ENCODE measurements at places on chromosomes 7 and 10.

DNA sequence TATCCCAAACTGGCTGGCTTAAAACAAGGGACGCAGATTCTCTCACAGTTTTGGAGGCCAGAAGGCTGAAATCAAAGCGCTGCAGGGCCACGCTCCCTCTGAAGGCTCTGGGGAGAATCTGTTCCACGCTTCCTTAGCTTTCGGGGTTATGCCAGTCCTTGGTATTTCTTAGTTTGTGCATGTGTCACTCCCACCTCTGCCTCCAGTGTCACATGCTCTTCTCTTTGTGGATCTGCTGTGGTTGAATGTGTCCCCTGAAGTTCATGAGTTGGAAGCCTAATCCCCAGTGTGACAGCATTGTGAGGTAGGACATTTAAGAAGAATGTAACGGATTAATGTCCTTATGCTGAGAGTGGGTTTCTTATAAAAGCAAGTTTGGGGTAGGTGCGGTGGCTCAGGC, 29.4 kb upstream of the RHEB start:
- DNase-seq = no peak

GRCh38 chr7:99072126-99072525, 71.8 kb downstream of the SMURF1 start:
- no peak for DNase-seq

GRCh38 chr10:45553155-45553554, 119.4 kb downstream of the ZFAND4 start:
- no peak for DNase-seq

GRCh38 chr10:6811153-6811552, 231.1 kb upstream of the PRKCQ start:
- no peak for DNase-seq

DNA sequence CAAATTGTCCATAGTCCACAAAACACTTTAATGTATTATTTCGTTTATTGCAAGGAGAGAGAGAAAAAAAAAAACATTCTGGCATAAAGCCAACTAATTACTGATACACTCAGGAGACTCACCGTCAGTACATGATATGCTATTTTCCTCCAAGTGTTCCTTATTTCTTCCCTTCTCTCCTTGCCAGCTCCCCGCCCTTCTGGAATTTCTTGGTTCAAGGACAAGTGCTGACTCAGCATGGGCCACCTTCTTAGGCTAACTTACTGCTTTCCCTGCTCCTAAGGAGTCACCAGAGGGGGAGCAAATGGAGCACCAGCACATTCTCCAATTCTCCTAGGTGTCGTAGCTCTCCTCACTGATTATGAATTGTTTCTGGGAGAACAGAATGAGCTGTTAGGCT, 133.8 kb upstream of the HDAC9 start:
- DNase-seq = no peak

DNA sequence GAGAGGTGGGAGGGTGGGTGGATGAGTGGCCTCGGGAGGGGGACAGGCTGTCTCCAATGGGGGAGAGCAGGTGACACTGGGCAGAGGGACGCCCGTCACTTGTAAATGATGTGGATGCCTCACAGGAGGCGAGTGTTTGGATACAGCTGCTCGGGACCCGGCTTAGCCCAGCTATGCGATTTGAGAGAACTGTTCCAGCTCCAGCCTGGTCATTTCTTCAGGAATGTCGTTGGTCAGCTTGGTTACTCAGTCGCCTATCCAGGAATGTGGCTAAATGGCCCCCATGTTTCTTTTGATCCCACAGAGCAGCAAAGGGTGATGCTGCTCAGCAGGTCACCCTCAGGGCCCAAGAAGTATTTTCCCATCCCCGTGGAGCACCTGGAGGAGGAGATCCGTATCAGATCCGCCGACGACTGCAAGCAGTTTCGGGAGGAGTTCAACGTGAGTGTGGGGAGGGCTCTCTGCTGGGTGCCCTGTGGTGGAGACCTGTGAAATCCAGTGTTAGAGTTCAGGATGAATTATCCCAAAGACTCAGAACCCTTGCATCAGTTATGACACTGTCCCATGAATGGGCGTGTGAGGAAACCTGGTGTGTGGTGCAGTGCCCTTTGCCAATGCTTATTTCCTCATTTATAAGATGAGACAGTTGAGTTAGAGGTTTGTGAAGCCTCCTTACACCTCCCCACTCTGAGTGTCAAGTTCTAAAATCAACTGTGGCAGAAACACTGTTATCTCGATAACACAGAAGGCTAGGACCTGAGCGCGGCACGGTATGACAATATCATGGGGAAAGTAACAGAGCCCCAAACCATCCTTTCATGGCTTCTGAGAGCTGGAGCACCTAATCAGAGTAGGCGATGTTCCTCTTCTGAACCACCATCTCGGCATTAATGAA, 76.8 kb downstream of the MKI67 start:
- DNase-seq = no peak

DNA sequence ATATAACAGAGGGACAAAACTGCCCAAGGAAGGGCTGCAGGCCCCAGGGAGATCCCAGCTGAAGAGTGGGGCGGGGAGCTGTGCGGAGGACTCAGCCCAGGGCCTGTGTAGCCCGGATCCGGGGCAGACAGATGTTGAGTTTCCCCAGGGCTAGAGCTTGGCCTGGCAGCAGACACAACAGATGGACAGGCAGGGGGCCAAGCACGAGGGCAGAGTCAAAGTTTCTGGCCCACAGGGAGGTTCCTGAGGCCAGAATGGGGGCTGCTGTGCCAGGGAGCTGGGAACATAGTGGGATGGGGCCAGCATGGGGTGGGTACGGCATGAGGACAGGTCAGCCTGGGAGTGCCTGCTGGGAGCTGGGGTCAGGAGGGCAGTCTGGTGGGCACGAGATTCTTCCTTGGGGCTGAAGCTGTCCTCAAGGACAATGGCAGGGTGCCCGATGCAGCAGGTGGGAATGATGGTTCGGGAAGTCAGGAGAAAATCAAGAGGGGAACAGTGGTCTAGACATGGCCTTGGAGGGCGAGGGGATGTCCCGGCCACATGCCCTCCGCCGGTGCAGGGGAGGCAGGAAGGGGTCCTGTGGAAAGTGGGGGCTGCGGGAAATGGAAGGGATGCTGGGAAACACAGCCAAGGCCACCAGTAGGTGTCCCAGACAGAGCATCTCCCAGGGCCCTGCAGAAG, 519.1 kb upstream of the FOXK1 start:
- no peak for DNase-seq

DNA sequence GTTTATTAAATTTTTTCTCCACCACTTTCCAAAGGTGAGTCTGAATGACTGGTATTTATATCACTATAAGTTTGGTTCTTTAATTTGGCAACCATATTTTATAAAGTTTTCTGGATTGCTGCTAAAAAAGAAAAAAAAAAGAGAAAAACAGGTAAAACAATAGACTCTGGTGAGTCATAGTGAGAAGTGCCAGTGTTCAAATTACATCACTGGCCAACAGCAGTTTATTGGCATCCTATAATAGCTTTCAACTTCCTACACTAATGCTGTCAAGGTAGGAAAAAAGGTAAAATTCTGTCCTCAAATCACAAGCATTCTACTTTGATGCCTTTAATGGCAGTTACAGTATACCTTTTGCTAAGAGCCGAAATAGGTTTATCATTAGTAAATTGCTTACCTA, 808.8 kb downstream of the GRM8 start:
- no peak for DNase-seq

- DNase-seq = no peak
Observed at GRCh38 chr7:120725376-120726039, 132.4 kb downstream of the TSPAN12 start.

- DNase-seq = no peak
Observed at GRCh38 chr10:98316661-98317060, 48.7 kb upstream of the LOXL4 start.

DNA sequence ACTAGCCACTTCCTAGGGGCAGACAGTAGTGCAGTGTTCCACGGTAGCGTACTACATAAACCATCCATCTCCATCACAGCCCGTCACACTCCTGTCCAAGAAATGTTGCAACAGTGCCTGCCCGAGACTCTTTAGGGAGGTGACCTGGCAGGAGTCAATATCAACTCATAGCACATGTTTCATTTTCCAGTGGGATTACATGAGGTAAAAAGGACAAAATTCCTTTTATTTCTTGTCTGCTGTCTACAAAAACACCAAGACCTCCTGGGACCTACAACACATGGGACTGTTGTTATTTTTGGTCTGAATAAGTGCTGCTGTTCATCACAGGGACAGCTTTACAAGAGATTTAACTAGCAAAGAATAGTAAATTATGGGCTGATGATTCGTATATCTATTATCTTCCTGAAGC, 99.9 kb downstream of the MPP7 start:
- no peak for DNase-seq

- DNase-seq = no peak
Observed at GRCh38 chr7:159130199-159130775, 14.4 kb downstream of the VIPR2 start.

DNA sequence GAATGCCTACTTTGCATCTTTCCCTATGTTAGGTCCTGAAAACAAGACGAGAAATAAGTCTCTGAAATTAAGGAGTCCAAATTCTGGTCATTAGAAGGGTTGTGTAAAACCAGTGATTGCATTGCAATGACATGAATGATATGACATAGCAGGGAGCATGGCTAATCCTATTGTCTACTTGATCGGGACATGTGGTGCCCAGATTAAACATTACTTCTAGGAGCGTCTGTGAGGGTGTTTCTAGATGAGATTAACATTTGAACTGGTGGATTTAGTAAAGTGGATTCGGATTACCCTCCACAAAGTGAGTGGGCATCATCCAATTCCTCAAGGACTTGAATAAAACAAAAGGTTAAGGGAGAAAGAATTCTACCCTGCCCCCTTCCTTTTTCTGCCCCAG, 434.9 kb upstream of the KLF6 start:
- no peak for DNase-seq

- no peak for DNase-seq
Observed at GRCh38 chr7:106111655-106112117, 426 bp downstream of the SYPL1 start.

DNA sequence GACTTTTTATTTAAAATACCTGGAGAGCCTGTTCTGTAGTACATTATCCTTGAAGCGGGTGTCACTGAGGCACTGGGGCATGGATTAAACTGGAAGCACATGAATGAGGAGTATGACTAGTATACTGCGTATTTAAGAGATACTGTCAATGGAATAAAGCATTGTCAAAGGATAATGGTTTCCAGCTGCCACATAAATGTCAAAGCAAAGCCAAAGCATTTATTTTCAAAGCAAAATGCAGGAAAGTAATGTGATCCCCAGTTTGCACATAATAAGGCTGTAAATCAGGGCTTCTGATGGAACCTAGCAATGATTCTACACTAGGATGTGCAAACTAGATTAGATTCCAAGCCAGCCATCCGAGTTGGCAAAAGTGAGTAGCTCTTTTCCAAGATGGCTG, 240.1 kb downstream of the POU6F2 start:
- DNase-seq = no peak

- DNase-seq = no peak
Observed at GRCh38 chr10:116136261-116136660, 136.7 kb downstream of the GFRA1 start.

GRCh38 chr10:101094121-101094879, 32.5 kb downstream of the KAZALD1 start:
- no peak for DNase-seq

- DNase-seq = no peak
Observed at GRCh38 chr7:13032084-13032483, 344.7 kb downstream of the ARL4A start.

DNA sequence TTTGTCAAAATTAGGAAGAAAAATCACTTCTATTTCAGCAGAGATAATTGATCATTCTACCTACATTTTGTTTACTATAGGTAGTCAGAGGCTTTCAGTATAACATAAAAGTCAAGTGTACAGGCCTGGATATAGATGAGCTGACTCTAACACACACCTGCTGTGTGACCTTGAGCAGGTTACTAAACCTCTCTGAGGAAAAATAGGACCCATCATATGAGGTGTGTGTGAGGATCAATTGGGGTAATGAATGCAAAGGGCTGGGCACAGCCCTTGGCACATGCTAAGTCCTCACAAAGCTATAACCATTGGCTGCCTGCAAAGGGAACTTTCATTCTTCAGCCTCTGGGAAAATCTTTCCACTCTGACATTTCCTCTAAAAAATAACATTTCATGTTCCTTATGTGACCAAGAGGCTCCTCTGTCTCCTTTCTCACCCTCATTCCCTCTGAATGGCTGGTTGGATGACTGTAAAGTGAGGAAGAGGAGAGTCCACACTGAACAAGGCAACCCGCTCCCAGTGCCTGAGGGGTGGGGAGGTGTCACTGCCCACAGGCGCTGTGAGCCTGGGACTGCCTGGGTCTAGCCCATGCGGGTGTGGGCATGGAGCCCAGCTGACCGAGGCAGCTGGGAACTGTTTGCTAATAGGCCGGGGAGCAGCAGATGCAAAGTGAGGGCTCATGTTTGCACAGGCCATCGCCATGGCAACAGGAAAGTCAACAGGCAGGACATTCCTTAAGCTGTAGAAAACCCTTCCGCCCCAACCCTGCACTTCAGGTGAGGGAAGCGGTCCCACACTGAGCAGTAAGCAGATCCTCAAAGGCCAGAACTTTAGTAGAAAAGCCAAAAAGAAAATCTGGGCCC, 36.8 kb downstream of the MYOF start:
- DNase-seq = peak; percentile 58
